ENCODE measurements at places on chromosomes 16 and 17.

DNA sequence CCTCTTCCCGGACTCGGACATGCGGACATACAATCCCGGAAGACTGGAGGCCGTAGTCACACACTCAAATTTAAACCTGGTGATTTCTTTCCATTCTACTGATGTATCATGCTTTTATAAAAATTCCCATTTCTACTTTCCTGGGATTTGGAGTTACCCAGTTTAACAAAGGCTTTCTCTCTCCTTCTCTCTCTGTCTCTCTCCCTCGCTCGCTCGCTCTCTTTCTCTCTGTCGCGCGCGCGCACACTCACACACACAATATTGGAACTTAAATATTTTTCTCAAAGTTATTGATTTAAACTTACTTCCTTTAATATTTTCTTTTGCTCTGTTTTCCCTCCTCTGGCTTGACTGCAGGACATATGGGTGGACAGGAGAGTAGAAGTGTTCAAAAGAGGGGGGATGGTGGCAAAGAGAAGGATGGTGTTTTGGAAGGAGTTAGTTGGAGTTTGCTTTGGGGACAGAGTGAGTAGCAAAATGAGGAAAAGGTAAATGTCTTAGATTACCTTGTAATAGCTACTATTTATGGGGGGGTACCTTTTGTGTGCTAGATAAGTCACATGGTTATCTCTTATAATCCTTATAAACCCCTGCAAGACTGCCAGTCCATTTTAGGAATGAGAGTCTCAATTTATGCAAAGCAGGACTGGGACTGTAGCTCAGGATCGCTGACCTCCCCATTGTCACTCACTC lies 878 bp upstream of the TRIM25 start:
- DNase-seq = no peak

DNA sequence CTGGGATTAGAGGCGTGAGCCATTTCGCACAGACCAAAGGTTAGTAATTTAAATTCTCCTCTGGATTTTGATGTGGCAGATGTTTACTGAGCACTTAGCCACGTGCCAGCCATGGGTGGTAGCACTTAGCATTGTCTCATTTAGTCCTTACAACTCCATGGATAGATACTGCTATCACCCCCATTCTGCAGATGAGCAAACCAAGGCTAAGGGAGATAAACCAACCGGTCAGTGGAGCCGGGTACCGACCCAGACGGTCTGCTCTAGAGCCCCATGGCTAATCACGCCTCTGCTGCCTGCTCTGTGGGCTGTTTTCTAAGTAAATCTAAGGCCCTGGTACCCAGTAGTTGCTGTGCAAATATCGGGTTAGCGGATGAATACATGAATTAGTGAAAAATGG lies 12.6 kb upstream of the ADGRG1 start:
- DNase-seq = no peak

DNA sequence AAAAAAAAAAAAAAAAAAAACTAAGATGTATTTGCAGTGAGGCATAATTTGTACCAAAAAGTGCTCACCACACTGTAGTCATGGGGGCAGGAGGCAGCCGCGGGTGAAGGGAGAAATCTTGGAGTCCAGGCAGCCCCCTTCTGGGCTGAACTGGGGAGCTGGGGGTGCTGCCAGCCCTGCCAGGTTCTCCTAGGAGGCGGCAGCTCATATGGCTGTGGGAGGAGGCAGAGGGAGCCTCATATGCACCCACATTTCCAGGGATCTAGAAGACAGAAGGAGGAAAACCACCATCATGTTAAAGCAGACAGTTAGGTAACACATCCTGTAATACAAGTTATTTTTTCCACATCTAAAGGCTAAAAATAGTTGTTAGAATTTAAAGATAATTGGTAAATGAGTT lies 16.3 kb downstream of the MAPT start:
- no peak for DNase-seq

DNA sequence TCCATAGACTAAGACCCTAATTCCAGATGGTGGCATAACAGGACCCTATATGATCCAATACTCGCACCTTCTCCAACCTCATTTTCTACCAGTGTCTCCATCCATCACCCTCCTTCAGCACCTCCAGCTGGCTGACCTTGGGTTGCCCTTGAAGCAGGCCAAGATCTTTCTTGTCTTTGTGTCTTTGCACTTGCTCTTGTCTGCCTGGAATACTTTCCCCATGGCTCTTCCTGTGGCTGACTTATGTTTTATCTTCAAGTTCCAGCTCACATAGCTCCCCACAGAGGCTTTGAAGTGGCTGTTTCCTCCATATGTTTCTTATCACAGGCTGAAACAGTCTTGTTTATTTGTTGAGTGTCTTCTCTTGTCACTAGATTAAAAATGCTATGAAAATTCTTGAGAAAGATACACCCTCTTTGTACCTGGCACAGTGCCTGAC lies 29.6 kb upstream of the MMD start:
- DNase-seq = no peak

DNA sequence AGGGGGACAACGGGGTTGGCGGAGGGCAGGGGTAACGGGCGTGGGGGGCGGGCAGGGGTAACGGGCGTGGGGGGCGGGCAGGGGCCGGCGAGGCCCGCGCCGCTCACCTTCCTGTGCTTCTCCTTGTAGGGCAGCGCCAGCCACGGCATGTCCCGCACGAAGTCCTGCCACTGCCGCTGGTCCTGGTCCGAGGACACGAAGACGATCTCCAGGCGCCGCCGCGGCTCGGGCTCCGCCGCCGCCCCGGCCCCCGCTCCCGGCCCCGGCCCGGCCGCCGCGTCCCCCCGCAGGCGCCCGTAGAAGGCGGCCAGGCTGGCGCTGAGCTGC lies 401 bp downstream of the NXN start:
- DNase-seq = no peak

DNA sequence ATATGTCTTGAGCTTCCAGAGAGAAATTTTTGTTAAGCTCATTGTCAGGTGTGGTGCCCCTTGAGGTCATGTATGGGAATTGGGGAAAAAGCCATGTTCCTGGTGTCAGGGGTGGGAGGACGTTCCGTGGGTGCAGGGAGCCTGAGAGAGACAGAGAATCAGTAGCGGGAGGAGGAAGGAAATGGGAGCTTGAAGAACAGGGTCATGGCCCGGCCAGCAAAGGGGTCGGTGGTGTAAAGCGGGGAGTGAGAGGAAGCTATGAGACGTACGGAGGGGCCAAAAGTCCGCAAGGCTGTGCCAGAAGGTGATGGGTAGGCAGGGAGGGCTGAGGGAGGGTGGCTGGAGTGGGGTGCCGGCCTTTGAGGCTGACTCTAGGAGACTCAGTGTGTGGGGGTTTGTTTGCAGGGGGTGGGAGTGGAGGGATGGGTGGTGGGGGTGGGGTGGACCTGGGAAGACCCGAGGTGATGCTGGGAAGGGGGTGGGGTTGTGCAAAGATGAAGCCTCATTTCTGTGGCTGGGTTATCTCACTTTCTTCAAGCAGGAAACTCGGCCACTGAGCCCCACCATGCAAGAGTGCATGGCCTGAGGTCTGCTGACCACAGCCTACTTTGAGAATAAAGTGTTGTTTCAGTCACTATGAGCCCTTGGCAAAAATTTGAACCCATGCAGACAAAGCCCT lies 63.6 kb downstream of the PLCG2 start:
- DNase-seq = no peak

DNA sequence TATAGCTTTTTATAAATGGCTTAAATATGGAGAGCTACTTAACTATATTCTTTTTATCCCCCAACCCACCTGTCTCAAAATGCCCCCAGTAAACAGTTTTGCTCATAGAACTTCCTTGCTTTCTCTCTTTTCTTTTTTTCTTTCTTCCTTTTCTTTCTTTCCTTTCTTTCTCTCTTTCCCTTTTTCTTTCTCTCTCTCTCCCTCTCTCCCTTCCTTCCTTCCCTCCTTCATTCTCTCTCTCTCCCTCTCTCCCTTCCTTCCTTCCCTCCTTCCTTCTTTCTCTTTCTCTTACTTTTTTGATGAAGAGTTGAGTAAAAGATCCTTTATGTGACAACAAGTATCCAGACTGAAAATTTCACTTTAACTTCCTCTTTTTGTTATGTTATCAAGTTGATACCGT lies 48.2 kb downstream of the KCNJ2 start:
- no peak for DNase-seq
